Cerebellum (tissue), 4 donors: ENCODE measurements at places on chromosomes 3 and 15. TPM values are rescaled to one million over a fixed set of nuclear protein-coding genes. Genes with fewer than 3 reads are reported as not detected.

CCDC54 gene
- total RNA-seq = 0.54 TPM

GRCh38 chr3:104591776-104592175 is 774.9 kb upstream of the ALCAM start:
- DNase-seq = no peak

GOLGA8H gene
- 0.64 TPM for total RNA-seq

GRCh38 chr3:23740517-23740965 is 65.2 kb upstream of the UBE2E1 start:
- no peak for DNase-seq

ARRDC4 gene
- 20.4 TPM for total RNA-seq
